A549 treated with DMSO at 1 μM for 4 hours (cell line): ENCODE measurements at places on chromosomes 11 and 22. TPM values are rescaled to one million over a fixed set of nuclear protein-coding genes. Genes with fewer than 3 reads are reported as not detected.

Gene MAJIN
- not detected in 5 replicates for total RNA-seq

Gene OR56B4
- not detected in 5 replicates for total RNA-seq

Gene FRMD8
- total RNA-seq = 42.5 to 52.5 TPM (median 51.4 TPM) in 5 replicates

Gene TMEM109
- 116 to 131 TPM (median 128 TPM) in 5 replicates for total RNA-seq

Gene TNKS1BP1
- total RNA-seq = 76.9 to 95.8 TPM (median 85.7 TPM) in 5 replicates

Gene OR2D3
- total RNA-seq = not detected in 5 replicates

Gene LMNTD2
- 2.1 to 2.9 TPM (median 2.2 TPM) in 5 replicates for total RNA-seq
